ENCODE measurements at places on chromosomes 13 and 19. TPM values are rescaled to one million over a fixed set of nuclear protein-coding genes. Genes with fewer than 3 reads are reported as not detected.

GRCh38 chr19:36151144-36152018 is 866 bp downstream of the COX7A1 start:
- no peak for DNase-seq

- peak; percentile 39 for DNase-seq
Measured at GRCh38 chr19:35468637-35469036, 20.6 kb downstream of the FFAR2 start.

DNA sequence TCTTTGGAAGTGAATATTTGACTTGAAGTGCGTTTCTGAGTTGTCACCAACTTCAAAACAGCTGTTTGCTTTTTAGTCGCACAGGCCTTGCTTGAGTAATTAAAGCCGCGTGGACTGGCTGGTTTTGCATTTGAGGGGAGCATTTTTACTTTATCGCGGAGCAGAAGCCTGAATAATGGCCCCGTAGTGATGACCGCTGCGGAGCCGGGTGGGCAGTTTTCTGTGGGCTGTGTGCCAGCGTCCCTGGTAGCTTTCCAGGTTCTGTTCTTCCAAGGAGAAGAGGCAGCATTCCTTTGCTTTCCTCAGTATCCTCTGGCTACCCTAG is 1.1 kb downstream of the NAA16 start:
- DNase-seq = peak; percentile 28

DNA sequence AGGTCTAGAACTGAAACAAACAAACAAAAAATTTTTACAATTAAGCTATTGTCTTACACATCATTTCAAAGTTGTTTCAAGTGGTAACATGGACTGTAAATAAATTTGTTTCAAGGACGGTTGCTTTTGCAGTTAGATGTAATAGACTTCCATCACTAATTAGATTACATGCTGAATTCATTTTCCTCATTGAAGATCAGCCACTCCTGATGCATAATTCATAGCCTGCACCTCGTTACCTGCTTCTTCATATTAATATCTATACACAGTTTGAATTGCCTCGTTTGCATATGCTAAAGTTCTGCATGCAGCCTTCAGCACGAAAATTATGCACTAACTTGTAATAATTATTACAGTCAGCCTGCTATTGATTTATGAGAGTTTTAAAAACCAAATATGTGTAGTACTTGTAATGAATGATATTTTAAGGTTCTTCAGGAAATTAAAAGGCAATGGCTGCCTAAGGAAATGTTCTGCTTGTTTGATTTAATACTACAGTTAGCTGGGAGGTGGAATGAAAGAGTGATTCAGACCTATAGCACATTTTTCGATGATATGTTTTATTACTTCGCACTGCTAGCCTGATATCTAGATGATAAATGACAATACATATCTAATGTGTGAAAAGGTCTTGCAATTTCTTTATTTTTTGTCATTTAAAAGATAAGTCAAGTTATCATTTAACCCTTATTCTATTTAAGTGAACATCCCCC is 184.9 kb downstream of the DACH1 start:
- no peak for DNase-seq

GRCh38 chr19:41610789-41611188 is 16.1 kb downstream of the CEACAM4 start:
- no peak for DNase-seq

GRCh38 chr19:12194827-12195731 is 32.2 kb downstream of the ZNF136 start:
- peak; percentile 72 for DNase-seq

GRCh38 chr19:42655748-42656147 is 61.0 kb upstream of the CEACAM8 start:
- no peak for DNase-seq

NTN5 gene
- not detected for total RNA-seq

CYP4F2 gene
- under 0.01 TPM for total RNA-seq

SLC7A9 gene
- total RNA-seq = 0.26 TPM

B3GNT3 gene
- total RNA-seq = 27.4 TPM

All from bronchial epithelial cell (primary cell).